Stimulated activated CD4-positive, alpha-beta T cell treated with anti-CD3 and anti-CD28 coated beads, Interleukin-2, amount 100 ng/mL, for 48 hours (primary cell): ENCODE measurements at places on chromosomes 7 and 10.

DNA sequence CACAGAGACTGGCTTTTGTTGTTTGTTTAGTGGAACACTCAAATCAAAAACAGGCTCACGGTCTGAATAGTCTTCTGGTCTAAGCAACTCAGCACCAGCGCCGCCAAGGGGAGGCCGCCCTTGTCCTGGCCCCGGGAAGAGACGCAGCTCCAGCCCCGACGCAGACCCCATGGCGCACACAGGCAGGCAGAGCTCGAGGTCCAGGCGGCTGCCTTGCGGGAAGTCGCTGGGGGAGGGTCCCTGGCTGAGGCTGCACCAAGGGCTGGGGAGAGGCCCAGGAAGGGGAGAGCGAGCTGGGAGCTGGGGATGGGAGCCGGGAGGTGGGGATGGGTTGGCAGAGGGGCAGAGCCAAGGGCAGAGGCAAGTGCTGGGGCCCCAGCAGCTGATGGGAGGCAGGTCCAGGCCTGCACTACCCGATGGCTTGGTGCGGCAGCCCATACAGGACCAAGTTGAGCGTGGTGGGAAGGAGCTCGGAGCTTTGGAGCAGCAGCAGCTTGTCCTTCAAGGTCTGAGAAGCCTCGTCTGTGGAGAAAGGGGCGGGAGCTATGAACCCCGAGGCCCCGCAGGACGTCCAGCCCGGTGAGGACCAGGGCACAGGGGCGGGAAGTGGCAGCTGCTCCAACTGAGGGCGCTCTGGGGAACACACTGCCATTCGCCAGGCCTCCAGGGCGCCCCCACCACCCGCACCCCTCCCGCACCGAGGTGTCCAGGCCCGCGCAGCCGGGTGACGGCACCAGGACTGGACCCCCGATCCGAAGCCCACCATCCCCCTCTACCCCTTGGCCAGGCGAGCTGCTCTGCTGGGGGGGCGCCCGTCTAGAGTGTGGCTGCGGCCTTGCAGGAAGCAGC is 22.7 kb upstream of the NKX6-2 start:
- DNase-seq: no peak

- DNase-seq: no peak
These were observed 4.5 kb downstream of the CPA2 start for GRCh38 chr7:130270947-130271800.

DNA sequence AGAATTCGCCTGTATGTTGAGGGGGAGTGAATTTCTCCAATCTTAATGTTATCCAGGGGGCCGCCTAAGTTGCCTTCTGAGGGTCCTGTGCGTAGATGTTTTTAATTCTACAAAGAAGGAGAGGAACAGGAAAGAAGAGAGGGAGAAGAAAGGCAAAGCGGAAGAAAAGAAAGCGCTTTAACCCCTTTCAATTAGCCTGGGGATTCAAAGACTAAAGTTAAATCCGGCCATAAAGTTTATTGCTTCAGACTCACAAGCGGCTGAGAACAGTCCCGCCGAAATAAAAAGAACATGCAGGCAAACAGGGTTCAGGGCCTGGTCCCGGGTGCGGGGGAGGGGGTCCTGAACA is 4.5 kb downstream of the HOXA5 start:
- DNase-seq: no peak

DNA sequence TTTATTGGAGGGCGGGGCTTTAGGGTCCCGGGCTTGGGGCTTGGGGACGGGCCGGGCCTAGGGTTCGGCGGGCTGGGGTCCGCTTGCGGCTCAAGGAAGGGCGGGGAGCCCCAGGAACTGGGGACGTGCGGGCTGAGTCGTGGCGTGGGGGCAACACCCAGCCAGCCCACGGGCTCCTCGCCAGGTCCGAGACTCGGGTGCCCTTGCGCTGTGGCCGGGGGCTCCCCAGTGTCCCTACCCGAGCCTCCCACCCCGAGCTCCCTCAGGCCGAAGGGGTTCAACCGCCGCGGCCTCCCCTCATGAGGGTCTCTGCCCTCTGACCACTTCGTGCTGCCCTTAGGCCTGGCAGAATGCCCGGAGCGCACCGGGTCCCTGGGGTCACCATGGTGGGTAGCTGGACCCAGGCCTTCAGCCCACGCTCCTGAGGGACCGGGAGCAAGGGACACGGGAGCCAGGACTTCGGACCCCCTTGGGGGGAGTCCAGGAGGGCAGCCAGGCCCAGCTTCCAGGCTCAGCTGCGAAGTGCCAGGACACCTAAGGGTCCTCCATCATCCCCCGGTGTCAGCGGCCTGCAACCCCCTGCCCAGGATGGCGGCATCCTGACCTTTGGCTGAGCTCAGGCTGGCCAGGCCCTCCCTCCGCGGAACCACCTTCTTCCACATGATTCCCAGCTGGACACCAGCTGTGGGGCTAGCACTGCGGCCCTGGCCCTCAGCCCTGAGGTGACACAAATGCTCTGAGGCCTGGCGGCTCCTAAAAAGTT is 524 bp upstream of the FUOM start:
- DNase-seq: no peak

GRCh38 chr7:116614499-116615262 is 57.3 kb upstream of the MET start:
- DNase-seq: no peak

DNA sequence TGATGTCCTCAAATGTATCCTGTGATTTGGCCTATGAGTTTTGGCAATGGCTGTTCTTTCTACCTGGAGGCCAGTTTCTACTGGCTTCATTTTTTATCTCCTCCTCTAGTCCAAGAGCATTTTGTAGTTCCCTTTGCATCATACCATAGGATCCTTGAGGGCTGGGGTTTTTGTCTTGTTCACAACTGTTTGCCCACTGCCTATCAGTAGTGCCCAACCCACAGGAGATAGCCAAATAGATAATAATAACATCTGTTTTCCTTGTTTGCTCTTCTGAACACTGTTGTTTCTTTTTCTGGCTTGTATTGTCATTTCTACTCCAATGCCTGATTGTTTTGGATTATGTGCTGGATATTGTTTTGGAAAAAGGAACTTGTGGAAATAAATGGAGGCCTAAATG is 3.4 kb downstream of the CDK1 start:
- DNase-seq: no peak

- no peak for DNase-seq
These were observed 11.9 kb upstream of the TSPAN13 start for GRCh38 chr7:16741676-16742075.

- no peak for DNase-seq
These were observed 22.6 kb upstream of the CROT start for GRCh38 chr7:87322912-87323311.

DNA sequence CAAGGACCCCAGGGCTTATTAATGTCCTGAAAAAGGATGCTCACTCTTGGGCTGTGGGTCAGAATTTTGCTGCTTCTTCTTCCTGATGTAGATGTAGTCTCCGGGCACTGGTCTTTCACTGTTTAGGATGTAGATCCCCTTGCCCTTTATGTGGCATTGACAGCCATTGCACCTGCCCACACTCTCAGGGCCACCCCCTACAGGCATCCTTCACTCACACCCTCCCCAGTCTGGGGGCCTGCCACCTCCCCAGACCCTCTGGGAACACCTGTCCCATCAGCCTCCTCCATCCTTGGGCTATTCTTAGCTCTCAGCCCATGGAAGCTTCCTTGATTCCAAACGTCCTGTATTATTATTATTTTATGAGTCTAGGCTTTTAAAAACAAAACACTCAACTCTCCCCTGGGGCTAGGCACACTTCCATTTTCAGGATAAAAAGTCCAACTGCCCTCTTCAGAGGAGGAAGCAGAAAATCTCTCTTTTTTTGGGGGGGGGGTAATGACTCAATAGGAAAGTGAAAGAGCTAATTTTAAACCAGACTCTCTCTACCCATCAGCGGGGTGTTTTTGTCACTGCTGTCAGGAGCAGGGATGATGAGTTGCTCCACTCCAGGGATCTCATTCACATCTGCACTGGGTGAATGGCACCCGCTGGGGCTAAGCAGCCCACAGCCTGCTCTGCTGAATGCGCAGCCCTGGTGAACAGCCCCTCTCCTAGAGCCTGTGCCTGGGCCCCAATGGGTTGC is 11.5 kb upstream of the KLRG2 start:
- DNase-seq: no peak

DNA sequence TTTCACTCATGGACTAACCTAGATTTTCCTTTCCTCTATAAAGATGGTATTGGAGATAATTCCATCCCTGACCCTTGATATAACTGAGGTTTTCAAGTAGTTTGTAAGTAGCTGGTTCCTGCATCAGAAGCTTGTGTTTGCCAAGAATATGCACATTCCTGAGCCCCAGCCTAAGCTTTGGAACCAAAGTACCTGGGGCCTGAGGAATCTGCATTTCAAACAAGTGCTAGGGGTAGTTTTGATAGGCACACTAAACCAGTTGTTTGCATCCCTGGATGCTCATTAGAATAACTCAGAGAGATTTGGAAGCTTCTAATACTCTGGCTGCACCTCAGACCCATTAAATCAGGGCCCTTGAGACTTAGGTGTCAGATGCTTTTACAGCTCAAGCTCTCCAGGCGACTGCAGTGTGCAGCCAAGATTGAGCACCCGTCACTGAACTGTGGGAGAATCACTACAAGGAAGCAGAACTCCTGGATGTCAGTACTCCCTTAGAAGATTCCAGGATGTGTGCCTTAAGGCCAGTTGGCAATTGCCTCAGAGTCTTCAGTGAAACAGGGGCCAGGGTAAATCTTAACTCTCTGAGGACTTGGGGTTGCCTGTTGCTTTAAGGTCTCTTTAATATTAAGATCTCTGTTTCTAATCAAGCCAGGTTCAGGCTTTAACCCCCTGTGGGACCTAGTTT is 565.0 kb downstream of the REEP3 start:
- no peak for DNase-seq

DNA sequence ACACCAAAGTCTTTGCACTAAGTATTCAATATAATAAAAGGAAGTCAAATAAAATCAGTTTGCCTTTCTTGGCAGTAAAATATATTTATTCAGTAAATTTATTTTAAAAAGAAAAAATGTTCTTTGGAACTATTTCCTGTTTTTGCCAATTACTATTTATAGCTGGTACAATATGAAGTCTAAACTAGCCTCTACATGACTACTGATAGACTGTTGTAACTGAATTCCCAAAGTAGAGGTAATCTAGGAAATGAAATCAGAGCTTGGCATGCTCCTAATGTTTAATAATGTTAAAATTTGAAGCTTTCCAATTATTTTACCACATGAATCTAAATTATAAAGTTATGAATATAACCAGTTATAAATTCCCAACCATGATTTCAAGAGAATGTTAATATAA is 385.5 kb downstream of the SEMA3D start:
- no peak for DNase-seq

GRCh38 chr7:92763636-92764423 is 72.5 kb downstream of the CDK6 start:
- DNase-seq: no peak

GRCh38 chr10:100717166-100717565 is 28.2 kb upstream of the PAX2 start:
- DNase-seq: no peak
